Activated T-helper 1 cell treated with Interleukin-2 at 50 U/mL for 16 hours (primary cell): ENCODE measurements at places on chromosomes 4 and X.

- no peak for DNase-seq
Observed at GRCh38 chr4:141335166-141335565, 114.5 kb downstream of the ZNF330 start.

GRCh38 chr4:105208561-105208960 lies 61.9 kb downstream of the TET2 start:
- no peak for DNase-seq

DNA sequence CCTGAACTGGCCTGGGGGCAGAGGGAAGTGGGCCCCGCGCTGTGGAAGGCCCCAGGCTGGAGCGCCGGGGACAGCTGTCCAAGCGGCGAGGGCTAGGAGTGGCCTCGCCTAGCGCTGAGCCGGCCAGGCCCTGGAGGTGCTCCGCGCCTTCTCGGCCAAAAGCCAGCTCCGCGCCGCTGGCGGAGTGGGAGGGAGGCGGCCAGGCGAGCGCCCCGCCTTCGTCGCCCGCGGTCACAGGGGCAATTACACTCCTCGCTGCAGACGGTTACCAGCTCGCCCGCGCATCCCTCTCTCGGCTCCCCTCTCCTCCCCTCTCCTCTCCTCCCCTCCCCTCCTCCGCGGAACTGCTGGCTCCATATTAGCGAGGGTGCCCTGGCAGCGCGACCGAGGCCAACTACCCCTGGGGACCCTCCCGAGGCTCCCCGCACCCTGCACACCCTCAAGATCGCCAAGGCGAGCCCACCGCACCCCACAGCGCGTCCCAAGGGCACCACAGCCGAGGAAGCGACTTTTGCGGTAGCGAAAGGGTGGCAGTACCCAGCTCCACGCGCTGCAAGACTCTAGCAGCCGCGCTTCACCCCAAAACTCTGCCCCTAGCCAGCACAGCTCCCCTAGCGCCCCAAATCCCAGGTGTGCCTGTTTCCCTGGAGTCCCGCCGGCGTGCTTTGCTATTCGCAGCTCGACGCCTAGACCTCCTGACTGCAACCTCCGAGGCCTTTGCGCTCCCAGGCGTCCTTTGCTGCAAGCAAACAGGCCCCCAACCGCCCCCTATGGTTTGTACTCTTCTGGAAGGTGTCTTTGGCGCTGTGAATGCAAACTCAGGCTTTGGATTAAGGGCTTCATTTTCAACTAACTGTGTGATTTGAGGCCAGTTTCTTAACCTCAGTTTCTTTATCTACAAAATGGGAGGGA lies 91.4 kb downstream of the BCOR start:
- DNase-seq, result no peak

GRCh38 chr4:102116121-102116520 lies 229.2 kb downstream of the SLC39A8 start:
- no peak for DNase-seq

DNA sequence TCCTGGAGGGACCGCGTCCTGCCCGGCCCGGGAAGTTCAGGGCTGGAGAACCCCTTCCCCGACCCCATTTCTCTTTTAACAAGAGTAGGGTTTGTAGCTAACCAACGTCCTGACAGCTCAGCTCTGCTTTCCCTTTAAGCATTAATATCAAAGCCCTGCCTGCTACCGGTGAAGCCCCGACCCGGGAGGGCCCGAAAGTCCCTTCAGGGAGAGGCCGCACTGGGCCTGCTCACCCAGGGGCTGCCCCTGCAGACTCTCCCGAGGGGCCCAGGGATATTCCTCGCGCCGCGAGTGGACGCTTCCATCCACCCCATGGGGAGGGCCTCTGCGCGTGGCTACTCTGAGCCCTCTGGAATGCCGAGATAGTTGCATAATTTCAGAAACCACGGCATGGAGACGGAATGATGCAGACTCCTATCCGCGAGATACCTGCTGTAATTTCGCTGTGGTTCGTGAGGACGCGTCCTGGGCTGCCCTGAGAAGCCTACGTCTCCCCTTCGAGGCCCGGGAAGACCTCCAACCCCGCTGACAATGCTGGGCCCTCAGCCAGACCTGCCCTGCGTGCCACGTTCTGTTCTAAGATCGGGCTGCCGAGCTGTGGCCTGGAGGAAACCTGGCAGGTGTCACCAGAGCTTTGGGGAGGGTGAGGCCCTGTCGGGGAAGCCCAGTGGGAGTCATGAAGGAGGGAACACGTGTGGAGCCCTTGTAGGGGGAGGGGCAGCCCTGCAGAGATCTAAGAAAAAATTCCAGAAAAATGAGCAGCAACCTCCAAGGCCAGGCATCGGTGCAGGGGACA lies 999 bp upstream of the CTBP1 start:
- peak; percentile 31 for DNase-seq

DNA sequence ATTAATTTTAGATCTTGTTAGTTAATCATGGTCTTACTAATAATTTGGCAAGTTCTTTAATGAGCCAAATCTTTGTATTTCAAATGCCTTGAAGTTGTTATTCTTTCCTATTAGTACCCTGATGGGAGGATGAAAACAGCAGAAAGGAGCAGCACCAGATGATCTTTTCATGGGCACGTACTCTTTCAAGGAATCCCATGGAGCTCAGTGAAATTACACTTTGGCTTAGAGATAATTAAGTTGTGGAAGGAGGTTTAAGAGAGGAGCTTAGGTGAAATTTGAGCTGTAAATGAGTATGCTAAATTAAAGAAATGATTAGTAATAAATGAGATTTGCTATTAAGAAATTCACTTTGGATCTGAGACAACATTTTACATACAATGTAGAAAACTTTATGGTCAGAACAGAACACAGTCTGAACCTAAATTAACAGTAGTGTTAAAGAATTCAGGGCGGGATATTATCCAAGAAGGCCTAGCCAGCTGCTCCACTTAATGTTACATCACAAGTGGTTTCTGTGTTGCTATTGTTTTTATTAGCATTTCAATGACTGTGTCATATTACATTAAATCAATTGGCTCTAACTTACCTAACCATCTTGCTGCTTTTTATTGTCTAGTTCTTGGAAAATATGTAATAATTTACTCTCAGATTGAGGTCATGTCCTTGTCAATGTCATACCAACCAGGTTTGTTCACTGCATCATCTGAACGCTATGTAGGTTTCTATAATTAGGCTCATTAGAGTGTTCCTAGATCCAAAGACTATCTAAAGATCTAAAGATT lies 3.9 kb downstream of the MTHFD2L start:
- no peak for DNase-seq

DNA sequence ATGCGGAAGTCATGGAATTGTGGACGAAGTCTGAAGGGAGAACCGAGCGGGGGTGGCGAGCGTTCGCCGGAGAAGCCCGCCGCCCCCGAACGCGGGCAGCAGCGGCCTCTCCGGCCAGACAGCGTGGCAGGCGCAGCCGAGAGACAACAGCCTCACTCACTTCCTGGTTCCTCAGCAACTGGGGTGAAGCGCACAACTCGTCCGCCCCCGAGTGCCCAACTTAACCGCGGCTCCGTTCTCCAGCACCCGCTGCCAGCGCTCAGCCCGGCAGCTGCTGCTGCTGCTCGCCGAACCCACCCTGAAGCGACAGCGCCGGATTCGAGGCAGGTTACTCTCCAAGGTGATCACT lies 68.0 kb downstream of the NOCT start:
- DNase-seq, result peak; percentile 54

DNA sequence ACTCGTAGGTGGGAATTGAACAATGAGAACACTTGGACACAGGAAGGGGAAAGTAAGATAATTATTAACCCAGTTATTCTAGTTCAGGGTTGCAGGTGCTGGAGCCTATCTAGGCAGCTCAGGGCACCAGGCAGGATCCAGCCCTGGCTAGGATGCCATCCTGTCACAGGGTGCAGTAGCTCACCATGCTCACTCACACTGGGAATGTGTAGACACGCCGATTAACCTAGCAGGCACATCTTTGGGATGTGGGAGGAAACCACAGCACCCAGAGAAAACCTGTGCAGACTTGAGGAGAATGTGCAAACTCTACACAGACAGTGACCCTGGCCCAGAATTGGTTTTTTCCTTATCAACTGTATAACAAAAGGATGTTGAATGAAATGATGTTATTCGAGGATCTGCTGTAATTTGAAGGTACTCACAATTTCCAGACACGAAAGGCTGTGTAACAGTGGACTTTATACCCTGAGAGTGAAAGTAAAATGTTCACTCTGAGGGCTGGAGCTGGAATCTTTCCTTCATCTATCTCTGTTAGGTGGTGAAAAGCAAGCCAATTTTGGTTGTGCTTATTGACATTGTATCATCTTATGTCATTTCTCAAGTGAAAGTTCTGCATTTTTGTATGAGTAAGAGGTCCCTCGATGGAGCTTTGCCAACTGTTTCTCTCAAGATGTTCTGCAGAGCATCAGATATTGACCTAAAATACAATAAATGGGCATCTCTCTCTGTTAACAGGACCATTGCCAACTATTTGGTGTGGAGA lies 78.8 kb downstream of the PHEX start:
- DNase-seq, result no peak

DNA sequence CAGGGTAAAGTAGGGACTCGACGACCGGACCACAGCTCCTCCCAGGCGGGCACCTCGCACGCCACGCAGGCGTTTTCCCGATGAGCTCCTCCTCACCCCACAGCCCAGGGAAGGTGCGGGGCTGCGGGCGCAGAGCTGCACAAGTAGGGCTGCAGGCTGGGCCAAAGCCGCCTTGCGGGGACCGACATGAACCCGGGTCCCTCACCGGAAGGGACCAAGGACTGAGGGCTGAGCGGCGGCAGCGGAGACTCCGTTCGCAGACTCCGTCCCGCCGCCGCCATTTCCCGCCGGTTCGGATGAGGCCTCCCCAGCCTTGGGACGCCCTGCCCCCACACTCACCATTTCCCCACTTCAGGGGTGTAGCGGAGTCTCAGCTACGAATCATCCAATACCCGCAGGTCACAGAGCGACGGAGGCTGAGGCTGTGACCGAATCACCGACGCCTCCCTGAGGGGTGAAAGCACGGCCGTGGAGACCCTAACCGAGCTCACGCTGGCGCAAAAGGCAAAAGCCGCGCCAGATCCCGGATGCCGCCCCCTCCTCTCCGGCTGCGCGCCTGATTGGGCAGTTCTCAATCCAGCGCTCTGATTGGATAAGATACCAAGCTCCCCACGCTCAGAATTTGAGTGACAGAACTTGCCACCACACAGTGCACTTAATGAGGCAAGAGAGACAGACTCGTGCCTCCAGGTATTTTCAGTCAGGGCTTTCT lies at the start of gene ZNF732:
Gene ZNF732 (minus strand): TSS at position 506 of the 712 bp plus-strand sequence. CDS start 164 bp downstream, at position 342.
- DNase-seq, result no peak

DNA sequence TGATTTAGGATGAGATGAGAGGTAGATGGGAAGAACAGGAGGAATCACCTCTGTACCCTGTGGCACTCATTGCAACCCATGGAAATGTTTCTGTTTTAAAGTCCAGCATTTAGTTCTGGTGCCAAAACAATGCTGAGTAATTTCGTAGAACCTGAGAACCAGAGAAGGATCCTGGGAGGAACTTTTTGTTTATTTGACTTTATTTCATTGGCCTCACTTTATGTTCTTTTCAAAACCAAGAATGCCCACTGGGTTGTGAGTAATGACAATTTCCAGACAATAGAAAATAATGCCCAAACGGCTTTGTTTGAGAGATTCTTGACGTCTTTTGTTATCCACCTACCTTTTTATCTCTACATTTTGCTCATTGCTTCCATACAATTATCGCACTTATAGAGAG lies 111.3 kb downstream of the SHROOM3 start:
- no peak for DNase-seq

DNA sequence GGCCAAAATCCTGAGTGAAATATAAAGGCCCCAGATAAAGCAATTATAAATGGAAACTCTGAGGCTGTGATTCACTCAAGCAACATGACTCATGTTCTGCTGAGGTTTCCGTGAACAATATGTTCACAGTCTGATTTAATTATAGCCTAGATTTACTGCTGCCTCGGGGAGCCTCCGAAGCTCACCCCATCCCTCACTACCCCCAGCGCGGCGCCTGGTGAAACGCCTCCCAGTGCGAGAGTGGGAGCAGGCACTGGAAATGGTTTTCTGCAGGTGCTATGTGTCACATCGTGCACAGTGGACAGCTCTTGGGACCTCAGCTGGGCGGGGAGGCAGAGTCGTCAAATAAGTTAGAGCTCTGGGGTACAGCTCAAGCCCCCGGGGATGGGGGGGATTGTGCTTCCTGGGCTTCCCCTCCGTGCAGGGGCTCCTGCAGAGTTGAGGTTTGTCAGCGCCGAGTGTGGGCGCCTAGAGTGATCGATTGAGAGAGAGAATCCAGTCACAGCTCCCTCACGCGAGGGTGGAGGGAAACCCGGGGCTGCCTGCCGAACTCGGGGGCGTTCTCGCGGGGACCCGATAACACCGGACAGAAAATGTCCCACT lies 110.6 kb downstream of the PHKA2 start:
- no peak for DNase-seq

DNA sequence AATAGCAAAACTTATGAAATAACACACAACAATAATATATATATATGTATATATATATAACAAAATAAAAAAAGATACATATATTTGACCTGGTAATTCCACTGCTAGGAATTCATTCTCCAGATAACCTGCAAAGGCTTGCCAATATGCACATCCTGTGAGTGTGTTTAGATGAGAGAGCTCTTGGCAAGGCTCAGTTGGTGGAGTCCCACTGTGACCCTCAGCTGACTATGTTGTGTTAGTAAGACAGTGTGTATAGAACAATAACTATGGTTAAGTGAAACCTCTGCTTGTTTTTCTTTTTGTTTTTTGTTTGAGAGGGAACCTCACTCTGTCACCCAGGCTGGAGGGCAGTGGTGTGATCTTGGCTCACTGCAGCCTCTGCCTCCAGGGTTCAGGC lies 39.5 kb upstream of the RBMX start:
- DNase-seq, result no peak

GRCh38 chrX:16979226-16979625 lies 32.8 kb downstream of the REPS2 start:
- no peak for DNase-seq

DNA sequence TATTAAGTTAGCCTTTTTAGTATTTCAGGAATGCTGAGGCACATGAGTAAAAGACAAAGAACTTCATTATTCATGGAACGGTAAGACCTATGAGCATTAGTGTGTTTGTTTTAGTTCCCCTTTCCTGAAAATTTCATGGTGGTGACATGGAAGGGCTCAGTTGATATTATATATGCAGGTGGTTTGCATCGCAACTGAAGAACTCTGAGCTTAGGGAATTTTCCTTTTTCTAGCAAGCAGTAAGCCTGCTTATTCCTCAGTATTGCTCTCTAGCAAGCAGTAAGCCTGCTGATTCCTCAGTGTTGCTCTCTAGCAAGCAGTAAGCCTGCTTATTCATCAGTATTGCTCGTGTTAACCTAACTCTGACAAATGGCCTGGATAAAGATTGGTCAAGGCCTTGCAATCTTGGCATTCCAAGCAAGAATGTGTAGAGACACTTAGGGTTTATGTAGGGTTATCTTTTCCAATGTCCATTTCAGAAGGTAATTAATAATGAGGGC lies 37.7 kb upstream of the MAGEB18 start:
- DNase-seq, result no peak

GRCh38 chr4:187908079-187908561 lies 87.5 kb upstream of the ZFP42 start:
- no peak for DNase-seq

GRCh38 chr4:13476915-13477314 lies 7.2 kb downstream of the RAB28 start:
- DNase-seq, result no peak

GRCh38 chr4:19746377-19746776 lies 505.3 kb upstream of the SLIT2 start:
- no peak for DNase-seq

GRCh38 chrX:124289443-124289842 lies 43.0 kb upstream of the TEX13D start:
- DNase-seq, result no peak
